ENCODE measurements at places on chromosomes 1 and 21.

DNA sequence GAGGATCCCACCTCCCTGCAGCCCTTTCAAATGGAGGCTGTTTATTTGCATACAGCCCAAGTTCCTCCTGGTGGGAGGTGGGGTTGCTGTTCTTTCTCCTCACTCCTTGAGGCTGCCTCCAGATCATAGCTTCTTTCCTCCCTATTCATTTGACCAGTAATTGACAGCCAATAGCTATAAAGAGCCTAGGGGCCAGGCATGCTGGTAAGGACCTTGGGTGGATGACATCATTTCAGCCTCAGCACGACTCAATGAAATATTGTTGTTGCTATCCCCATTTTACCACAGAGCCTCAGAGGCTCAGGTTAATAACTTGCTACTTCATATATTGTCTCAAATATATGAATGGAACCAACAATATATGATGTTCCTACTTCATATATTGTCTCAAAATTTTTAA is 31.1 kb downstream of the ZSCAN20 start:
- no peak for DNase-seq

DNA sequence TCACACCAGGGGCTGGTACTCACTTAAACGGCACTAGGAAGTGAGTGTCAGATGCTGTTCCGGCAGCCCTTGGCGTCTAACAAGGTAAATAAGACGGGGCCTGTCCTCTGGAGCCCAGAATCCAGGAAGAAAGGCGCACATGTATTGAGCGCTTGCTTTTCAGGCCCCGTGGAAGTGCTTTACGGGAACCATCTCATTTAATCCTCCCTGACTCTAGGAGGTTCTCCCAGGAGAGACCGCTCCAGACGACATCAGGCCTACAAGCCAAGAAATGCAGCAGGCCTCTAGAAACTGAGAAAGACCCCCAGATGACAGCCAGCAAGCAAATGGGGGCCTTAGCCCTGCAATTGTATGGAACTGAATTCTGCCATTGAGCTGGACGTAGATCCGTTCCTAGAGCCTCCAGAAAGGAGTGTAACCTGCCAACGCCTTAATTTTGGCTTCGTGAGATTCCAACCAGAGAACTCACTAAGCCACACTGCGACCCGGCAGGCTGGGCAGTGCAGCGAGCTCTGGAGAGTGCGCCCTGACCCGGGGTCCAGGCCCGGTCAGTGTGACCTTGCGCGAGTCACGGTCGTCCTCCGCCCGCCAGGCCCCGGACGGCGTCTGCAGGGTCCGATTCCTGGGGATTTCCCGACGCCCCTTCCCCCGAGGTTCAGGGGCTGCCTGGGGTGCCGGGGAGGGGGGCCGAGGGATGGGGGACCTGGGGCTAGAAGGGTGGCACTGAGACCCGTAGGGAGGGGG is 532 bp upstream of the MANEAL start:
- no peak for DNase-seq

GRCh38 chr1:53359225-53359933 is 31.5 kb upstream of the LRP8 start:
- DNase-seq, result no peak

DNA sequence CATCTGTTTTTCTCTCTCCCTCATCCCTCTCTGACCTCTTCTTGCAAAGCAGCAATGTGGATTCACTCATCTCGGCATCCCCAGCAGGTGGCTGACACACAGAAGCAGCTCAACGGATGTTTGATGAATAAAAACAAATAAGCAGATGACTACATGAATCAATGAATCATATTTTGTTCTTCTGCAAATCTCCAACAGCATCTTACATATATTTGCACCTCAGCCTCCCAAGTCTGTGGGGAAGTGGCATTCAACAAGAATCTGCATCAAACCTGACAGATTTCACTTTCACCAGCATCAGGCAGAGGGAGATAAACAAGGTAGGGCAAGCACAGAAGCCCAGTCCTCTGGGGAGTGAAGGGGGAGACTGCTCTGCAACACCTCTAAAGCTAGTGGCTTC is 34.0 kb downstream of the CAPN8 start:
- DNase-seq, result no peak

GRCh38 chr1:35929730-35930592 is 944 bp upstream of the AGO3 start:
- DNase-seq, result peak; percentile 32

DNA sequence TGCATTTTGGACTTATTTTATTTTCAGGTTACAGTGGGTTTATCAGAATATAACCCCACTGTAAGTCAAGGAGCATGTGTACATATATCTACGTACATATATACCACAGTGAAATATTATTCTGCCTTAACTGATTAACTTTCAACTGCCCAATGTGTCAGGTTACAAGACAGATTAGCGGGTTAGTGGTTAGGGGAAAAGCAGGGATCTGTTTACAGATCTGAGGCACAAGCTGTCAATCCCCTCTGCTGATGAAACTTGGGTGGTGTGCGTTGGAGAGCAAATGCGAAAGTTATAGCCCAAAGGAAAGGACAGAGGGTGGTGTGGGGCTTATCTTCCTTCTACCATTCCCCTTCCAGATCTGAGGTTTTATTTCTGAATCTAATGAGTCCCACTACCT is 238.2 kb upstream of the KCNK2 start:
- DNase-seq, result no peak

- no peak for DNase-seq
Measured at GRCh38 chr1:4711416-4712275, 57.2 kb downstream of the AJAP1 start.

- DNase-seq, result no peak
Measured at GRCh38 chr1:65253800-65254319, 55.5 kb upstream of the DNAJC6 start.

DNA sequence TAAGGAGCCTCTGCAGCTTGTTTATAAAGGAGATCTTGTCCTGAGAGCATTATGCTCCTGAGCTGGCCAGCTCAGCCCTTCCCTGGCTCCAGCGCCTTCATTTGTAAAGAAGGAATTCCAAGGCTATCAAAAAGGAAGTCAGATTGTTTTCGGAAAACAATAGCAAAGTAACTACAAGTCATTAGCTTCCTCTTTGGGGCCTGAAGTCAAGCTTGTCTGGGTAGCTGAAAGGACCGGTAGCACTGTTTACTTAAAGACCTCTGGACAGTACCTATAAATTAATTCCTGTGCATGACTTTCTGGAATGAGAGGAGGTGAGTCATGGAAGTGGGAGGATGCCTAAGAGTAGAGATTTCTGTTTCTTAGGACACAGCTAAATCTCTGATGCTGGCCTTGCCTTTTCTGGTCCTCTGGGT is 20.7 kb upstream of the GJA5 start:
- DNase-seq, result no peak

GRCh38 chr1:3545363-3546047 is 65.8 kb downstream of the MEGF6 start:
- DNase-seq, result no peak

DNA sequence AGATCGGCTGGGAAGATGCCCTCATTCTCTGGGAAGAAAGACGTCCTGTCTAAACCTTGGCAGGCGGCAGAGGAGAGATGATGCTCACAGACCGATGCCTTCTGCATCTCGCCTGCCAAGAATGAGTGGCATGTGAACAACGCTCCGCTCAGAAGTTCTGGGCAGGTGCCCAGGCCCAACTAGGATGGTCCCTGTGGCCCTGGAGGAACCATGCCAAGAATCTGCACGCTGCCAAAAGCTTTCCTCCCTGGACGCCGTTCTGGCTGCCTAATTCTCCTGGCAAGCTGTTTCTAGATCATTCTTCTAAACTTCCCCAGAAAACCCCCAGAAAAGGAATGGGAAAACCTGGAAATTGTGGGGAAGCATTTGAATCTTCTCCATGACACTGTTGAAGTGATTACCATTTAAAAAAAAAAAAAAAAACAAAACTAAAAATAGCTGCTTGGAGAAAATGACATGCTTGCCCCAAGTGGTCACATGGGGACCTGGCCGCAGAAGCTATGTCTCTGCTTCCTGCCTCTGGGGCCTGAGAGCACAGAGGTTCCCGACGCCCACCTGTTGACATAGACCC is 440.9 kb downstream of the PRDM2 start:
- DNase-seq, result no peak

DNA sequence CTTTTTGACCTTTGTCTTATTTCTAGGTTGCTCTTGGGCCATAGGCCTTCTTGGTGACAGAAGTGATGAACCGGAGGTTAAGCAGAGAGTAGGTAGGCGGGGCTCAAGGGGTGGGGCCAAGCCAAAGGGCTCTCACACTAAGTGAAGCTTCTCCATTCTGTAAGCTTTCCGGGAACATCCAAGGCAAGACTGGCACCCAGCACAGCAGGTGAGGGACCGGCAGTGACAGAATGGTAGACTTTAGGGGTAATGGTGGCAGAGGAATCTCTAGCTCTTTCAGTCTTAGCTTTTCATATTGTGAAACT is at the start of gene TNFAIP8L2:
TNFAIP8L2 (plus strand) TSS at position 135 of the 305 bp plus-strand sequence. CDS start 2,049 bp downstream, outside the sequence.
- no peak for DNase-seq

- no peak for DNase-seq
Measured at GRCh38 chr21:44949161-44949778, 9.4 kb downstream of the SLX9 start.

- DNase-seq, result no peak
Measured at GRCh38 chr21:16177532-16177931, 447.8 kb downstream of the USP25 start.

- no peak for DNase-seq
Measured at GRCh38 chr1:186569856-186570255, 108.9 kb upstream of the PDC start.

DNA sequence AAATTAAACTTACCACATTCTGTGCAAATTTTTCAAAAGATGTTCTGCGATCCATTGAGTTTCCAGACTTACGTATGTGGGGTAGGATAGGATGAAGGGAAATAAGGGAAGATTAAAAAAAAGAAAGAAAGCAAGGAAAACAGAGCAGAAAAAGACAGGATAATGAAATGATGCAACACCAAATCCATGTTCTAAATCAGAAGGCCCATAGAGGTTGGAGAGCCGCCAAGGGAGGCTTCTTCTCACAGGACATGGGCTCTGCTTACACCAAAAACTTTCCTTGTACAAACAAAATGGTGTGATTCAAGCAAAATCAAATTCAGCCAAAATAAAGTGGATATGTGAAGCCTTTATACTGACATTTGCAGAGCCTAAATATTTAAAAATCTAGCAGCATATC is 189.5 kb upstream of the GREM2 start:
- DNase-seq, result no peak

DNA sequence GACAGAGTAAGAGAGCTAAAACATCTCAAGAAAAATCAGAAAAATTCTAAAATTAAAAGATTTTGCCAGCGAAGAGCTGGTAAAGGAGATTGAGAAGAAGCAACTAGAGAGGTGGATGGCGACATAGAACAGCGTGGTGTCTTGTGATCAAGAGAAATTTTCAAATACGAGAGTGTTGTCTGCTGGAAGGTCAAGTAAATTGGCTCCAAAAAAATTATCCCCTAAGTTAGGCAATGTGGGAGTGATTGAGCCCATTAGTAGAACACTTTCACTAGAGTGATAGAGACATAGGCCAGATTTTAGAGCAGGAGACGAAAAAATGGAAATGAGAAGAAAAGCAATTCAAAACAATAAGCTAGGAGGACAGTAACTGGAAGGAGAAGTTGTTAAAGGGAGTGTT is 94.3 kb upstream of the MPC2 start:
- DNase-seq, result no peak

- no peak for DNase-seq
Measured at GRCh38 chr1:228297822-228298221, 90.0 kb downstream of the OBSCN start.

DNA sequence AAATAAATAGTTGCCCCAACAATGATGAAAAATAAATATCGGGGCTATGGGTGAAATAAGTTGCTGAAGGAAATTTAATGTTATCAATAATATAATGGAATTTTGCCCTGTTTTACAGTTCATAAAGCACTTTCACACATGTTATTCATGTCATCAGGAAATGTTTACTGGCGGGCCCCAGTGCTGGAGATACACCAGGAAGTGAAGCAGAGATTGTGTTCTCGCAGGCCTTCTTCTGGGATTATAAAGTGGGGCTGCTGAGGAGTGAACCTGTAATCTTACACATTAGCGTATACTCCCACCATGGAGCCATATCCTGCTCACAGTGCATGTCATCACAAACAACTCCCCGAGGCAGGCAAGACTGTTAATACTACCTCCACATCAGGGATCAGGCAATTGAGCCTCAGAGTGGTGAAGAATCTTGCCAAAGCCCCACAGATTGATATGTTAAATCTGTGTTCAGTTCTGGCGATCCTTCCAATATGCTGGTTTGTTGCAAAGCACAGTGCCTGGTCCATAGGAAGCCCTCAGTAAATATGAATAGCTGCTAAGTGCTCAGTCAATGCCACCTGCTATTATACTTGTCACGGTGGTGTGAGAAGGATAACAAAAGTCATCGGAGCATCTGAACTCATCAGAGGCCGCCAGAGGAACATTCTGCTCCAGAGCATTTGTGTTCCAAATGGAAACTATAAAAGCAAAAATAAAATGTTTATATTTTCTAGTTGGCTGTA is 104.4 kb upstream of the UBE2U start:
- no peak for DNase-seq

DNA sequence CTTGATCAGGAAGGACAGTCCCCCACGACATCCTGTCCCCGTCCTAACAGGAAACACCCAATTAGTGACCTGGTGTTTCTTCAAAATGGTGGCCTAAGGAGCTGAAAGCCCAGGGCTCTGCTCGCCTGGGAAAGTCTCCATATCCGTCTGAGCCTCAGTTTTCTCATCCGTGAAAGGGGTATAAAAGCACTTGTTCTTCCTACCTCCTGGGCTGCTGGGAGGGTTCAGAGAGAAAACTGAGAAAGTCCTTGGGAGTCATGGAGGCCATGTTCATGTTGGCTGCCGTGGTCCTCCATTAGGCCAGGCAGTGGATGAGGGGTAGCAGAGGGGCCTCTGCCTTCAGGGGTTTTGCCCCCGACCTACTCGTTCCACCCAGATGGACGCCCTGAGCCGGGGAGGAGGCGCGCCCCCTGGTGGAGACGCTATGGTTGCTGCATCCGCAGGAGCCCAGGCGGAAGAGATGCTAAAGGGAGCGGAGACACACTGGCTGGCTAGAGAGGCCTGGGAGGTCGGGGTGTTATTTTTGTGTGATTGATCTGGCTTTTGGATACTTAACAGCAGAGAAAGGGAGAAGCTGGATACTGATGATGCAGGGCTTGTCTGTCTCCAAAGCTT is 113.5 kb downstream of the PRDM2 start:
- no peak for DNase-seq

DNA sequence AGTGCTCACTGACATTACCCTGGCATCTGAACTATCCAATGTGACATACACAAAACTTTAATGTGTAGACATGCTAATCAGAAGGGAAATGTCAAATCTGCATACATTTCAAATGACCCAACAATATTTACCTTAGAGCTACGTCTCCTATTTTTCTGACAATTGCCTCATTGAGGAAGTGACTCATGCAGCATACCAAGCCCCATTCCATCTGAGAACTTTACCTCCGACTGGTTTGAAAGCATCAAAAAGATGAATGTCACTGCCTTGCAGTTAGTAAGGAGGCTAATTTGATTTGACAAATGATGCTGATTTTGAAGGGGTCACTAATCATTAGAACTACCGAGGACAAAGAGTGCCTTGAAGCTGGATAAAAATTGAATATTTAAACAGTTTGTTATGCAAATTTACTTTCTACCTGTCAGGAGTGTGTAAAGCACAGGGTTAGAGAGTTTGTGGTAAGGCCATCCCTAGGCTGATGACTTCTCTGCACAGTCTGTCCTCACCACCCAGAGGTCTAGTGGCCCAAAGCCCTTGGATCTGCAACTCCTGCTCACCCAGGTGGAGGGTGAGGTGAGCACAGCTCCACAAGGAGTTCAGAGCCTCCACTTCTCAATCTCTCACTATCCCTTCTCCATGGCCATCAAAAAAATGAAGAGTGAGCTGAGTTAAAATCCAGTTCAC is 500.3 kb upstream of the C1orf87 start:
- no peak for DNase-seq

- no peak for DNase-seq
Measured at GRCh38 chr1:15358565-15359133, 51.0 kb upstream of the EFHD2 start.

GRCh38 chr1:189866606-189867005 is 611.1 kb downstream of the BRINP3 start:
- DNase-seq, result no peak
